Mucosa of gallbladder (tissue), 1 donor: ENCODE measurements at places on chromosomes 7 and 10. TPM values are rescaled to one million over a fixed set of nuclear protein-coding genes. Genes with fewer than 3 reads are reported as not detected.
A peak's percentile ranks its signal among the peaks of the same experiment; 100 is the strongest.

DNA sequence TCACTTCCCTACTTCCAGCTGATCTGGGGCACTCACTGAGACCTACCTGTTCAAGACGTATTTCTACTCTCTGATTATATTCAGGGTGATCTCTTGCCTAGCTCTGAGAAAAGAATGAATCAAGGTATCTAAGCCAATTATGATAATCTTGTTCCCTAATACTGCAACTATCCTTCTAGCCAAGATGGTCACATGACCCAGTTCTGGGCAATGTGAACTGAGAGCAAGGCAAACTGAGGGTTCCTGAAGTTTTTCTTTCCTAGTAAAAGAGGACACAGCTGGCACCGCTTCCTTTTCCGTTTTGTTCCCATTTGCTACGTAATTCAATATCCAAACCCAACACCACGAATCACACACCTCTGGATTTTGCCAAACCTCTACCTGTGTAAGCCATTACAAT is 5.9 kb upstream of the GPAM start:
- no peak for DNase-seq

GRCh38 chr10:106304056-106304455 is 860.5 kb downstream of the SORCS1 start:
- no peak for DNase-seq

DNA sequence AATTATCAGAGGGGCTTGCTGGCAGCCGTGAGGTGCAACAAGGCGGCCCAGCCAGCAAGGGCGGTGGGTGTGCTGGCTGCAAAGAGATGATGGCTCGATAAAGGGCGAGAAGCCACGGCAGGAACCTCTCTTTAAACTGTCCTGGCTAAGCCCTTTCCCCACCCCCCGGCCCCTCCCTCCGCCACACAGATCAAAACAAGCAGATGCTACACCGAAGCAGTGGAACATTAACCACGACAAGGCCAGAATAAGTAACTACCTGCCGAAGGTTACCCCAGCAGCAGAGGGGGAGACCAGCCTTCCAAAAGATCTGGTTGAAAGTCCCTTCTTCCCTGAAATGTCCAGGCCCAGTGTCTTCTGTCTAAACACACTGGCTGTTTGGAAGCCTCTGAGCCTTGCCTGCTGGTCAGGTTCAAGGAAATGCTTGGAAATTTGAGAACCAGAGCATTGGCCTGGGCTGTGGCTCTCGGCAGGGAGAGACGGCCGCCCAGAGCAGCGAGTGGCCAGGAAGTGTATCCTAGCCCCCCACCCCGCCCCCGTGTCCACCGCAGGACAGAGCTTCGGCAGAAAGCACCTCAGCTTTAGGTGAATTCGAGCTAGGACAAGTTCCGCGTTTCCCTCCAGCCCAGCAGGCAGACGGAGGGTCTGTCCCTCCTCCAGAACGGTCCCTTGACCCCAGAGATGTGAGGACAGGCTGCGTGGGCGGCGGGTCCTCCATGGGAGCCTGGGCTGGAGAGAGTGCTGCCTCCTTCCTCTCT is 2.1 kb downstream of the FAM20C start:
- peak; percentile 60 for DNase-seq

STK31 gene
- 1.0 TPM for total RNA-seq

DNA sequence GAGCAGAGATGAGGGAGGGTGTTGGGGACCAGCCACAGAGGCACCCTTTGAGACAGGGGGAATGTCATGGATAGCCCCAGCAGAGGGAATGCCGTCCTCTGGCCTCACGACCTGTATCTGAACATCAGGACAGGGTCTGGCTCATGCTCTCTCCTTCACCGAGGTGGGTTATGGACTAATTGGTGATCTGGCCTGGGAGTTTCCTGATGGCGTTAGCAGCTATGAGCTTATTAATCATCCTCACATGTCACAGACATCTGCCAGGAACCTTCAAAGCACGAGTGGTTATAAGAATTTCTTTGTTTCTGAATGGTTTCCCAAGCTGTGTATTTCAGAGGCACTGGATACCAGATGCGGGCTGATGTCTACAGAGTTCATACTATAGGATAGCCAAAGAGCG is 6.9 kb downstream of the CPA4 start:
- no peak for DNase-seq
